Fibroblast of the aortic adventitia (primary cell): ENCODE measurements at places on chromosomes 13 and 19. TPM values are rescaled to one million over a fixed set of nuclear protein-coding genes. Genes with fewer than 3 reads are reported as not detected.
A peak's percentile ranks its signal among the peaks of the same experiment; 100 is the strongest.

The ZNF296 gene
- total RNA-seq: 0.27 TPM in 1 of 2 replicates, not detected in the other

The SIGLEC8 gene
- total RNA-seq: not detected in 2 replicates

The CAB39L gene
- total RNA-seq: 19.9 and 23.3 TPM in 2 replicates

The AXL gene
- 121 and 305 TPM in 2 replicates for total RNA-seq

The TUBGCP3 gene
- total RNA-seq: 8.6 and 26.8 TPM in 2 replicates

The LAIR2 gene
- total RNA-seq: not detected in 2 replicates

The ZNF506 gene
- total RNA-seq: 7.1 and 14.8 TPM in 2 replicates

The PEX11G gene
- total RNA-seq: 1.6 and 5.4 TPM in 2 replicates

The SOX21 gene
- total RNA-seq: 0.09 TPM in 1 of 2 replicates, not detected in the other

The ZNF541 gene
- 0.27 and 0.41 TPM in 2 replicates for total RNA-seq

DNA sequence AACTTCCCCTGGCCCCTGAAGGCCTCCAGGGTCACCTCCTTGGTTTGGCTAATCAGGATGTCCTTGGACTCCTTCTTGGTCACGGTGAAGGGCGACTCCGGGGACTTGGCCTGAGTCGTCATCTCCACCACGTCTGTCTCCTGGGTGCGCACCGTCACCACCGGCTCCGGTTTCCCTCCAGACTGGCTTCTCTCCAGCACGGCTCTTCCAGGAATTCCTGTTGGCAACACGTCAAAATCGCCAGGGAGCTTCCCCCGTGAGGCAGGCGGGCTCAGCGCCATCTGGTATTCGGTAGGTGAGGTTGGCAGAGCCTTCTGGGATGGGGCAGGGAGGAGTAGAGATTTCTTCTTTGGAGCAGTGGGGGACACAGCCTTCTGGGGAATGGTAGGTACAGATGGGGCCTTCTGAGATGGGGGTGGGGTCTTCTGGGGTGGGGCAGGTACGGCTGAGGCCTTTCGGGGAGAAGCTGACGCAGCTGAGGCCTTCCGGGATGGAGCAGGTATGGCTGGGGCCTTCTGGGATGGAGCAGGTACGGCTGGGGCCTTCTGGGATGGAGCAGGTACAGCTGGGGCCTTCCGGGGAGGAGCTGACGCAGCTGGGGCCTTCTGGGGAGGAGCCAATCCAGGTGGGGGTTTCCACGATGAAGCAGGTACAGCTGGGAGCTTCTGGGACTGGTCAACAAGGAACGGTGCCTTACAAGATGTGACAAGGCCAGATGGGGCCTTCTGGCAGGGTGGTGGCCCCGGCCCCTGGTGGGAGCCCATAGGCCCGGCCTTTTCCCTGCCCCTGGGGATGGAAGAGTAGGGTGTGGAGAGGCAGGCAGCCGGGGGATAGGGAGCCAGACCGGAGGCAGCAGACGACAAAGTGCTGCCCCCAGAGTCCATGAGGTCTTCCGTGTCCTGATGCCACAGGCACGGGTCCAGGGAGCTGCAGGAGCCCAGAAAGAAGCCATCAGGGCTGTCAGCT is 3.8 kb downstream of the GARIN5B start:
- no peak for DNase-seq

DNA sequence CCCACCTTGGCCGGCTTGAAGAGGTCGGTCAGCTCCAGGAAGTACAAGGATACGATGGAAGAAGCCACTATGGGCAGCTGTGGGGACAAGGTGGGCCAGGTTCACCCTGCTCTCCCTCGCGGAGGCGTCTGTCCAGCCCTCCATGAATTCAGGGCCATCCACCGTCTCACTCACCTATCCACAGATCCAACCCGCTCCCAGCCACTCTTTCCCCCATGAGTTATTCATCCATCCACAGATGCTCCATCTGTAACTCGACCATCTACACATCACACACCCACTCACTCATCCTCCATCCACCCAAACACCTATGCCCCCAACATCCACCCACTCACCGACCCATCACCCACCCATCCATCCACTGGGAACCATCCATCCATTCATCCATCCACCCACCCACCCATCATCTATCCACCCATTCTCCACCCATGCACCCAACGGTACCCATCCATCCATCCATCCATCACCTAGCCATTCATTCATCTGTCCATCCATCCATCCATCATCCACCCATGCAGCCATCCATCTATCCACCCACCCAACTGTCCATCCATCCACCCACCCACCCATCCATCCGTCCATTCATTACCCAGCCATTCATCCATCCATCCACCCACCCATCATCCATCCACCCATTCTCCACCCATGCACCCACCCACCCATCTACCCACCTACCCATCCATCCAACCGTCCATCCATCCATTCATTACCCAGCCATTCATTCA is 5.8 kb downstream of the PLPPR3 start:
- DNase-seq: no peak

DNA sequence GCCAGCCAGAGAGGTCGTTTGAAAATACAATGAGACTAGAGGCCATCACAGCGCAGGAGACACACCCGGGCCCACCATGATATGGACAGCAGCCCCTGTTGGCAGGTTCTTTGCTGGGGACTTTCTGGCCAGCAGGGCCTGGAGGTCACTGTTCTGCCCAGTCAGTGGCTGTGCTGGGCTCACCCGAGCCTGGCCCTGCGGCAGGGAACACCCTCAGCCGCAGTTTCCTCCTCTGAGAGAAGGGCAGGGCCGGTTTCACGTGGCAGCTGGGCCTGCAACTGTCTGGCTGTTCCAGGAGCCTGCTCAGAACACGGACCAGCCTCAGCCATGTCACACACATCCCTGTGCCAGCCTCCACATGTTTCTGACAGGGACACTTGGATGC is 39.4 kb downstream of the ADPRHL1 start:
- DNase-seq: peak; percentile 22

- no peak for DNase-seq
Observed at GRCh38 chr13:43058831-43059230, 35.4 kb downstream of the DNAJC15 start.

- DNase-seq: peak; percentile 84
Observed at GRCh38 chr13:101514695-101515275, 62.3 kb downstream of the ITGBL1 start.
